Stimulated activated CD8-positive, alpha-beta memory T cell treated with anti-CD3 and anti-CD28 coated beads, Interleukin-4, amount 100 ng/mL, for 1 hour (primary cell): ENCODE measurements at places on chromosomes 13 and 19.

GRCh38 chr19:5494773-5495172 is 39.6 kb downstream of the ZNRF4 start:
- no peak for DNase-seq

DNA sequence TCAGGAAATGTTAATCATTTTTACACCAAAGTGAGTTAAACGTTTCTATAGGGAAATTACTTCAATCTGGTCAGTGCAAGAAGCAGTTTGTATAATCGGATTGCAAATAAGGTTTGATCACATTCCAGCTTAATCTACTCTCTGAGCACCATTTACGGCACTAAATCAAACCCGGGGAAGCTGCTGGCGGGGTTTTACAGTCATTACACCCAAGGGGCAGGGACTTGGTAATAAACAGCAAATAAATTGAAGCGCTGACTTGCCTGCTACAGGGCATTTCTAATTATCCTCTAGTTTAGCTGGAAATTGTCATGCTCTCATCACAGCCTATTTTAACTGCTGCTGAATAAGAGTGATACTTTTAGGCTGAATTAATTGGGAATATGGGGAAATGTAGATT is 152.1 kb upstream of the SOX21 start:
- no peak for DNase-seq

DNA sequence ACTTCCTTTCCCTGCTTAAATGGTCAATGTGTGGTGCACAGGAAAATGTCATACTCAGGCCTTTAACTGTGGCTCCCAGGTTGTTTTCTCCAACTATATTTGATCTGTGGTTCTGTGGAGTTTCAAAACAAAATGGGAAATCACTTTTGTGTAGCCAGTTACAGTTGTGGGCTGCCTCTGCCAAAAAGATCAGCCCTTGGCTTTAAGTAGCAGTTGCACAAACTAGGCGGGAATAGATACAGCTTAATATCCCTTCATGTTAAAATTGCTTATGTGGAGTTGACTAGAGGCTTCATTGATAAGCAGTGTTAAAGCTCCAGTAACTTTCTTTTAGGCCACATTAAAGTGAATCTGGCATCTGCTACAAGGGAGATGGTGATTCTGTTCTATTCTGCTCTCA is 284.8 kb downstream of the SHISA2 start:
- DNase-seq: no peak

GRCh38 chr19:48836089-48837017 is at the start of gene HSD17B14:
TSS of gene HSD17B14 (minus strand) at chr19:48836491. CDS start at chr19:48836411, 80 bp downstream.
- no peak for DNase-seq

- DNase-seq: no peak
Measured at GRCh38 chr13:26680123-26680450, 80.5 kb downstream of the GPR12 start.

DNA sequence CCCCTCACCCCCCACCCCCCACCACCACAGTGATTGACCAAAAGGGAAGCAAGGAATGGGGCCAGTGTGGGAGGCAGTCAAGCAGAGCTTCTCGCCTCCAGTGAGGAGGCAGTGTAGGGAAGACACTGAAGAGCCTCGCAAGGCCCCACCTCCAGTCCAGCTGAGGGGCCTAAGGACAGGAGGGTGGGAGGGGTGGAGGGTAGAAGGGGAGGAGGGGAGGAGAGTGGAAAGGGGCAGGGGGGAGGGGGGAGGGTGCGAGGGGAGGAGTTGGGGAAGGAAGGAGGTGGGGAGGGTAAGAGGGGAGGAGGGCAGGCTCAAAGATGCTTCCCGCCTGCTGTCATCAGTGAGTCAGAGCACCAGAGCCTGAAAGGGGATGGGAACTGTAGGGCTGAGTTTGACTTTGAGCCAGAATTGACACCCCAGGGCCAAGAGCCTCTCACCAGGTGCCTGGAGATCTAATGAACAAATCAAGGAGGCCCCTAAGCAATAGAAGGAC is 786.2 kb downstream of the UQCRFS1 start:
- DNase-seq: no peak

GRCh38 chr13:75947448-75947847 is 311.3 kb downstream of the LMO7 start:
- no peak for DNase-seq

GRCh38 chr13:20360041-20360491 is 127.9 kb upstream of the GJB6 start:
- DNase-seq: no peak

- DNase-seq: no peak
Measured at GRCh38 chr13:58879114-58879513, 1247.6 kb downstream of the PCDH17 start.

GRCh38 chr13:41970022-41970421 is 9.1 kb upstream of the VWA8 start:
- DNase-seq: no peak

DNA sequence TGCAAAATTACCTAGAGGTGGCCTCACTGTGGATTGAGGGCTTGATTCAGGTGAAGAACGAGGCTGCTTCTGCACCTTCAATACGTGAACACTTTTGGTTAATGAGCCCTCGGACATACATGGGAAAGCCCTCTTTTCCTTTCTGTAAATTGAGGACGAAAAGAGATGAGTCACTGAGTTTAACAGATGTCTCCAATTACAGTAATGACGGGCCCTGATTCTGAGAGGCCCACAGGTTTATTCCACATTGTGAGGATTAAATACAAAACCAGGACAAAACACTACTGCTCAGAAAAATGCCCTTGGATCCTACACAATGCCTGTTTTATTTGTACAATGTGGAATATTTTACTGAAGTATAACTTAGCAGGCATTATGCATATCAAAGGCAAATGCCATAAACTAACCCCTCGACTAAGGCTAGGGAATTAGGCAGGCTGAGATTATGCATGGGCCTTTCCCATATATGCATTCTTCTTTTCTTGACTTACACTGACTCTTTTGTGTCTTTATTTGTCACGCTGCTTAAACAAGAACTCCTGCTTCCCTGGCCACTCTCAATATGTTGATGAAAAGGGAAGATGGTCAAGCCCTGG is 819.9 kb downstream of the OLFM4 start:
- DNase-seq: no peak

DNA sequence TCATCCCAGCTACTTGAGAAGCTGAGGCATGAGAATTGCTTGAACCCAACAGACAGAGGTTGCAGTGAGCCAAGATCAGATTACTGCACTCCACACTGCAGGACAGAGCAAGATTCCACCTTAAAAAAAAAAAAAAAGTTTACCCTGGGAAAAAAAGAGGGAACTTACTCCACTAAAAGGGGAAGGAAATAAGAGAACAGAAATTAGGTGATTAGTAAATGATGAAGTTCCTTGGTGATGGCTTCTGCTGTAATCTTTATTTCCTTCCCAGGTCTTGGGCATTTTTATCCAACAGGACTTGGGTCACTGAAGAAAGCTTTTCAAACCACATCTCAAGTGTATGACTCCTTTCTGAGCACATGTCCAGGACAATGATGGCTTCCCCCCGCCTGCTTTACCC is 9.3 kb downstream of the ZNF780A start:
- no peak for DNase-seq

- no peak for DNase-seq
Measured at GRCh38 chr13:25691654-25692053, 319.9 kb downstream of the ATP8A2 start.

- no peak for DNase-seq
Measured at GRCh38 chr13:108214441-108215271, 680 bp downstream of the LIG4 start.
